Activated T-cell treated with anti-CD3 and anti-CD28 coated beads, Interleukin-2, amount 50 U/mL, for 24 hours (primary cell): ENCODE measurements at places on chromosomes 7 and 10.

DNA sequence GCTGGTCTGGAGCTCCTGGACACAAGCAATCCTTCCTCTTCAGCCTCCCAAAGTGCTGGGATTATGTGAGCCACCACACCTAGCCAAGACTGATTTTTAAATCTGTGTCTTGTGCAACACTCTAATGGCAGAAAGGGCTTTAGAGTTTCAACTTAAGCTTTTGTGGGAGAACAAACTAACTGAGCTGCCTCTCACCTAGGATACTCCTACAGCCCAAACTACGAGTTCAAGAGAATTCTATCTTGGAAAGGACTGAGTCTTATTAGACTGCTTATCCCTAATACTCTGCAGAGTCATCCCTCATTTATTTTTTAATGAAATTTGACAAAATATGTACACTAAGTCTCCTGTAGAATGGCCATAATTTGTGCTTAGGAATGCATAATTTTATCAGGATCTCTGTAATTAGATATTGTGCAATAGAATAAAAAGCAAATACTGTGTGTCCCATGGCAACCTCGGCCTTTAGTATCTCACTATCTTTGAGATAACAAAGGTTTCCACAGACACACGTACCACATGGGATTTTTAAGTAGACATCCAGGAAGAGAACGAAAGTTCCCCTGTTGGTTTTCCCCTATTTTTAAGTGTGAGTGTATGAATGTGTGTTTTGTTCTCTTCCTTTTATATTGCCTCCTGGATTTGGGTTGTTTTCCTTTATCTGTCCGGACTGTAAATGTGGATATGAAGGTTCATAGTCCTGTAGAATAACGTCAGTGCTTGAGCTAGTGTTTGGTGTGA is 199.4 kb upstream of the TCF7L2 start:
- no peak for DNase-seq

- peak; percentile 39 for DNase-seq
These were observed 1.1 kb upstream of the ZNF503 start for GRCh38 chr10:75402486-75403143.

GRCh38 chr7:75813084-75813483 is 522 bp downstream of the CCL24 start:
- DNase-seq = no peak

GRCh38 chr7:32336726-32337125 is 153.5 kb downstream of the LSM5 start:
- no peak for DNase-seq

- no peak for DNase-seq
These were observed 15.6 kb downstream of the NUDT1 start for GRCh38 chr7:2257651-2258050.

DNA sequence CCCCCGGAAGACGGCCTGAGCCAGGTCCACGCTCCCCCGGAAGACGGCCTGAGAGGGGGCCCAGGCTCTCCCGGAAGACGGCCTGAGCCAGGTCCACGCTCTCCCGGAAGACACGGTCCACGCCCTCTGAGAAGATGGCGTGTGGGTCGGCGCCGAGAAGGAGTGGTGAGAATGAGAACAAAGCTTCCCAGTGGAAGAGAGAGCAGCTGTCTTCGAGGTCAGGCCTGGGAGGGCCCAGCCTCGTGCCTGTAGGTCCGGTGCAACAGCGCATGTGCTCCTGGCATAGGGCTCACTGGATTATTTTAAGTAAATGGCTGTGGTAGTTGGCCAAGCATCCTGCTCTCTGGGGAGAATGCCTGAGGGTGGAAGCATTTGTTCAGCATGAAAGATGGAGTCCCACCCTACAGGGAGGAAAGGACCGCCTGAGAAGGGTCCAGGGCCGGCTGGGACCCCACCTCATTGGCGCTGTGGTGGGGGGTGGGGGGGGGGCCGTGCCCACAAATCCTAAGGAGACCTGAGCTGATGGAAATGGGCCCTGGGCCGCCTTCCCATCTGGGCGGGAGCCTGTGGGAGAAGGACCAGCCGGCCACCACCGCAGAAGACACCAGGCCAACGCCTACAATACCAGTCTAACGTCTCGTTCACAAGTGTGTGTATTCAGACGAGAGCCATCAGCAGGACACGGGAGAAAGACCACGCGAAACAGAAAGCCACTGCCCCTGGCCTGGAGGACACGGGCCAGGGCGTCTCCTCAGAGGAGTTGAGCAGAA is 210.0 kb downstream of the WDR37 start:
- no peak for DNase-seq

DNA sequence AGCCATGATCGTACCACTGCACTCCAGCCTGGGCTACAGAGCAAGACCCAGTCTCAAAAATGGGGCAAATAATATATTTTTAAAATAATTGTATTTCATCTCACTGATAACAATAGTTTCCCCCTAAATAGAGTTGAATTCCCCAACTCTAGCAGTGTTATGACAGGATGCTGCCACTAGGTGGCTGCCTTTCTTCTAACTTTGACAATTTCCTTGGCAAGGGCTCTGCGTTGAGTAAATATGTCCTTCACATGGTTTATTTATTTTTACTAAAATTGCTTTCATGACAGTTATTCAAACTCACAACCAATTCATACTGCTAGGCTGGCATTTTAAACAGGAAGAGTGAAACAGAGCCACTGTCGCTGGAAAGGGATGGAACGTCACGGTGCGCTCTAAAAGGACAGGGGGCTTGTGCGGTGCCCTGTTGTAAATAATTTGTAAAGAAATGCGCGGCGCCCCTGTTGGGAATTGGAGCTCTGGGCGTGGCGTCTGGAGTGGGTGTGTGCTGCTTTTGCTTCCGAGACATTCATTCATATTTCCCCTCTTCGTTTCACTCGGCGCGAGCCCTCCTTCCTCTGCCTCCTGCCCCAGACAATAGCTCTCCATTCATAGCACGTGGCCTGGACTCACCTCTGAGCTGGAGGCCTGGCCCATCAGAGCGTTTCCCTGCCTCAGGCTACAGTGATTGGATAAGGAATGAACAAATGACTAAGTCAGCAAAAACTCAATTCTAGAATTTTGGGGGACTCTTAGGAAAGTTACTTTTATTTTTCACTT is 20.5 kb upstream of the PITRM1 start:
- peak; percentile 59 for DNase-seq

DNA sequence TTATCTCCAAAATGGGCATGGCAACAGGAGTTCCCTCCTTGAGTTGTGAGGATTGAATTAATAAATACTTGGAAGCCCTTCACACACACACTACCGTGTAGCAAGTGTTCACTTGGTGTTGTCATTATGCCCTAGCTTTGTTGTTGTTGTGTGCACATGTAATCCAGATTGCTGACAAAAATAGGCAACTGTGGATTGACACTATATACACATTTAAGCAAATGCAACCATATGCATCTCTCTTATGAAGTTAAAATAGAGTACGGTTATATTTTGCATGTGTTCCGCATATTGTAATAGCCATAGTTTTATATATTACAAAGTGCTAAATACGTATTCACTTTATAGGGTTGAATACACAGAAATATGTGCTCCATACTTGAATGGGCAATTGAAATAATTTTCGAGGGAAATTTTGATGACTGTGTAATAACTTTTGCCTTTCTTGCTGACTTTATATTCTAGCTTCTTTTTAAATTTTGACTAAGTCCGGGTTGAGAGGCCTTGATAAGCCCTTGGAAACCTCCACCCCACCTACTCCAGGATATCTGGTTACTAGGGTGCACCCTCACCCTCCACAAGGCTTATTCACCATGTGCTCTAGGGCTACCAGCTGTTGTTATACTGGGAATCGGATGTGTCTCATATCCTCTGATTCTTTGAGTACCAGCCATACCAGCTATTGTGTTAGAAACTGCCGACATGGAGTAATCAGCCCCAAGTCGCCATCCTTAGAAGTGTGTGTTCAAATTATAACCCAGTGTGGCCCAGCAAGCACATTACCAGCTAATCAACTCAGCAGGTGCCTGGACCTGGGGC is 265.0 kb downstream of the CAMK1D start:
- no peak for DNase-seq

DNA sequence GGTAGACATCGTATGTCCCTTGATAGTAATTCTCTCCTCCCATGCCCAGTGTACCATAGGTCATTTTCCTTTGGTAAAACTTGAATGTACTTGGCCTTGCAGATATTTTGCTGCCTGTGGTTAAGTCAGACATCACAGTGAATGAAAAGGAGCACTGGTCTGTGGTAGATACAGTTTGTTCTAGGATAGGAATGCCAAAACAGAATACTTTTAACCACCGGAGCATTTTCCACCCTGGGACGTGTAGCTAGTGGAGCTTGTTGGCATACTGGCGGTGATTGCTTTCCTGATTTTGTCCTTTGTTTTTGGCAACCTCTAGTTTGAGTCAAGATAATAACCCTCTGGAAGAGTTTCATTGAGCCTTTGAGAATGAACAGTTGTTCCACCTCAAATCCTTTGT is 92.0 kb upstream of the BMPER start:
- no peak for DNase-seq

DNA sequence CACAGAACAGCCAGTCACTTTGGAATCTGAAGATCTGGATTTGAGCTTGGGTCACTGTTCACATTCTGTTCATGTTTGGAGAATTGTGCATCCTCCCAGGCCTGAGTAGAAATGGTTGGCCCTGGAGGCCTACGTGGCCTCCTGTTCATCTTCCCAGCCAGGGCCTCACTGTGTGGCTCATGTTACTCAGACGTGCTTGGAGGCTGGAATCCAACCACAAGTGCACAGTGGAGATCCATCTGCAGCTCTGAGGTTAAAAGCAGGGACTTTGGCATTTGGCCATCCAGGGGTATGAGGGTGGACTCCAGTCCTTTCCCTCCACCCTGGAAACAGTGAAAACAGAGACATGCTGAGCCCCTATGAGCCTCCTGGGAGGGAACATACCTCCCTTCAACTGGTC is 709.0 kb upstream of the IGFBP3 start:
- no peak for DNase-seq

DNA sequence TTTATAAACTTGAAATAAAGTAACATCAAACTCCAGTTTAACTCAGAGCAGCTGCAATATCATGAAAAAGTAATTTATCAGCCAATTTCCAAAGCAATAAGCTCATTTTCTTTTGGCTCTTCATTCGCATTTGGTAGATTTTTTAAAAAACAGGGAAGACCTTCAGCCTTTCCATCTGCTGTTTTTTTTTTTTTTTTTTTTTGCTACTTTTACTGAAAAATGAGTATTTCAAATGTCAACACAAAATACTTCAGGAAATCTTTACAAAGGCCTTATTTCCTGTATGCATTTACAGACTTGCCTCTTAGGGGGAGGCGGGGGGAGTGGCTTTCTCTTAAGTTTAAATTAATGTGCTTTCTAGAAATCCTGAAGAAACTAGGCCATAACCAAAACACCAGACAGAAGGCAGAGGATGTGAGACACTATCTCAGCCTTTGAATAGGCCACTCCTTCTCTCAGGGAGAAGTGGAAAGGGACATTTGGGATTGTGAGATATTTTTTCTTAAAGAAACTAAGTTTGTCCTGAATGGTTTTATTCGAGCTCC is 91.8 kb downstream of the COL28A1 start:
- DNase-seq = no peak

DNA sequence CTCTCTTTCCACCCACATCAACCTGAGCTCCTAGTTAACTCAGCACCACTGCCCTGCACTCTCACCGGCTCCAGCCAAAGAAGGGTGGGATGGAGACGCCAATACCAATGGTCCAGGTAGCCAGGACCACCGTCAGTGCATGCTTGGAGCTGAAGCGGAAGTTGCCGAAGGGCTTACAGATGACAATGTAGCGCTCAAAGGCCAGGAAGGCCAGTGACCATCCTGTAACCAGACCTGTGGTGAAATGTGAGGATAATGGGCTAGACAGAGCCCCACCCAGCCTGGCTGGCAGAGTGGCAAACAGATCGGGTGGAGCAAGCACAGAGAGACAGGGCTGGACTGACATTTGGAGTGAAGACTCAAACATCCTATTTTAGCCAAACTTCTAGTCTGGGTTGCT is 673 bp downstream of the OPN1SW start:
- DNase-seq = no peak

DNA sequence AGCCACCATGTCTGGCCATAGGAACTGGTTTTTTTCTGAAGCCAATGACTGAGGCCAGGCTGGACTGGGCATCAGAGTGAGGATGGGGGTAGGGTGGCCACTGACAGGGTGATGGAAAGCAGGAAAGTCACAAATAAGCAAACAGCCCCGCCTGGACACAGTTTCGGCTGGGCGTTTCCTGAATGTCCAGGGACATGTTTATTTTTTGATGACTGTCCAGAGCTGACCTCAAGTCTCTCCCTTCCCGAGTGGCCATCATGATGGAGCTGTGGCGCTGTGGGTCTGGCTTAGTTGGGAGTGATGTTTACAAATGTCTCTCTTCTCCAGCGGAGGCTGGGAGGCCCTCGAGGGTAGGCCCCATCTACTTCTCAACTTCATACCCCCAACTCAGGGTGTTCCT is 37.1 kb upstream of the COMTD1 start:
- no peak for DNase-seq

DNA sequence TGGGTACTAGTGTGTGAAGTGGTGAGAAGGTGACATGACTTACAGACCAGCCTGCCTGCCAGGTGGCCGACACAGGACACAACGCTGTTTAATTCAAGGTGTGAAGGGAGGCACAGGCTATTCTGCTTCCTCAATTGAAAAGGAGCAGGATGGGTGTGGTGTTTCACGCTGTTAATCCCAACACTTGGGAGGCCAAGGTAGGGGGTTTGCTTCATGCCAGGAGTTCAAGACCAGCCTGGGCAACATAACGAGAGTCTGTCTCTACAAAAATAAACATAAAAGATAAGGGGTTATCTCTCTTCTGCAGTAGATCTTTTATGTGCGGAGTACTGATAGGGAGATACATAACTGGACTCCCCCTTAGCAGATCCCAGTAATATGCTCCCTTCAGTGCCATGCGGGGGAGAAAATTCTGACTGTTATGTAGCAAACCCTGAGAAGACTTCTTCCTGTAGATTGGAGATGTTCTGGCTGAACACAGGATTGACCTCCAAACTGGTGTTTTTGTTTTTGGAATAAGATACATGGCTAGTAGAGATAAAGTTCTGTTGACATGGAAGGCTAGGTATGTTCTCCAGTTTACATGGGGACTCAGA is 63.2 kb downstream of the CCNY start:
- DNase-seq = no peak

DNA sequence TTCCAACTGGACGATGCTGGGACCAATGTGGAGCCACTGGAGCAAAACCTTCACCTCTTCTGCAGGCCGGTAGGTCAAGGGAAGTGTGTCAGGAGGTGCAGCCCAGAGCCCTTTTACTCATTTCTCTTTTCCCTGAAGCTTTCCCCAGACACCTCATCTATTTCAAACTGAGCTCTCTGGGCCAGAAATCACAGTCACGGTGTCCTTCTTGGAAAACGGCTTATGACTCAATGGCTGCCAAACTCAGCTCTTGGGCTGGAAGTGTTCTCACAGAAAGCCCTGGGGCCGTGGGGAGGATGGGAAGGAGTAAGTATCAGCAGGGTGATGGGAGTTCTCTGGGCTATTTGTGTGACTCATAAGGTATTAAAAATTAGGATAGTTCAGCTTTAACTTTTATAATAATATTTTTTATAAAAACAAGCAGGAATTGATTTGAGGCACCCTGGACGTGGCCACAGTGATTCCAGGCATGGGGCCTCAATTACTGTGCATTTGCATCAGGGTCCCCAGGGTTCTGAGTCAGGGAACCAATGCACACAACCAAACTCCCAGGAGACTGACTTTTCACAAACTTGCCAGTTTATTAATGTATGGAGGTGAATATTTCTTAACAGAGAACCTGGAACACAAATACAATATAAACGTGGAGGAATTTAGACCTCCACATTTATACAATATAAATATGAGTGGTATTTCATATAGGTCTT is 187.4 kb upstream of the TMEM72 start:
- no peak for DNase-seq
